Activated CD4-positive, alpha-beta T cell treated with anti-CD3 and anti-CD28 coated beads, Interleukin-2, amount 10 ng/mL, durations not matched to agents 24 days and 14 days (primary cell): ENCODE measurements at places on chromosomes 2 and 18. TPM values are rescaled to one million over a fixed set of nuclear protein-coding genes. Genes with fewer than 3 reads are reported as not detected.

DNA sequence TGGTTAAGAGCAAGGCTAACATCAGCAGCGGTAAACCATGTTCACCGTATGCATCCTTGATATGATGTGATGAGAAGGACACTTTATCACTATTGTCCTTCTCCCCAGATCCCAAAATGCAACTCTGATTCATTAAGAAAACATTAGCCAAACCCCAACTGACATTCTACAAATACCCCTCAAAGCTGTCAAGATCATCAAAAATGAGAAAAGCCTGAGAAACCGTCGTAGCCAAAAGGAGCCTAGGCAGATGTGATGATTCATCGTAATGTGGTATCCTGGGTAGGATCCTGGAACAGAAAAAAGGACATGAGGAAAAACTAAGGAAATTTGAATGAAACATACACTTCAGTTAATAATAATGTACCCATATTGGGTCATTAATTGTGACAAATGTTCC, 67.3 kb upstream of the ST6GAL2 start:
- DNase-seq, result no peak
- H3K27ac ChIP-seq, result no peak overlapping the region
- no peaks in the 10 kb centered on the region for H3K27me3 ChIP-seq
- H3K4me1 ChIP-seq, result no peaks in the 10 kb centered on the region
- no peaks in the 10 kb centered on the region for H3K36me3 ChIP-seq

- DNase-seq, result no peak
- no peak overlapping the region for H3K4me3 ChIP-seq
- H3K36me3 ChIP-seq, result peaks cover 6% of the 10 kb centered on the region
- no peaks in the 10 kb centered on the region for H3K27me3 ChIP-seq
These were observed 82.1 kb downstream of the MAP4K4 start for GRCh38 chr2:101779656-101780055.

The CCDC74A gene
- total RNA-seq, result 1.5 and 2.3 TPM in 2 replicates

The TRIM54 gene
- 0.33 and 0.47 TPM in 2 replicates for total RNA-seq

The SLC40A1 gene
- total RNA-seq, result 0.78 and 1.4 TPM in 2 replicates

The ESPNL gene
- total RNA-seq, result 0.07 and 0.26 TPM in 2 replicates

The DYNAP gene
- total RNA-seq, result not detected in 2 replicates

DNA sequence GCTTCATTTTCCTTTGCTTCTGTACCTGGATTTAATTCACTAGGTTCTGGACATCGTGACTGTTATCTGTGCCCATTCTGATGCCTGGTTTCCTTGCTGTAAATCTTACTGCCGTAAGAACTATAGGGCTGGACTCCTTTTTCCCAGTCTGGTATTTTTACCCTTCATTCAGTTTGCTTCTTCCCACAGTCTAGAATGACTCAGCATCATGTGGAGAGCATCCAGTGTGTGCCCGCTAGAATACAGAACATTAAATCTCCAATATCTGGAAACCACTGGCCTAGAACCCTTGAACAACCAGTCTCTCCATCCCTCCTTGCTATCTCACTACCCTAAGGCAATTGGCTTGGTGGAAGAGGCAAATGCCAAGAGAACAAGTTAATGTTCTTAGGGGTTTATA, 1075.4 kb upstream of the ZEB2 start:
- no peaks in the 10 kb centered on the region for H3K36me3 ChIP-seq
- H3K4me1 ChIP-seq, result no peaks in the 10 kb centered on the region
- DNase-seq, result no peak
- no peaks in the 10 kb centered on the region for H3K27me3 ChIP-seq

- peaks cover 2% of the 10 kb centered on the region for H3K36me3 ChIP-seq
- H3K4me1 ChIP-seq, result peaks cover 5% of the 10 kb centered on the region
- DNase-seq, result no peak
- no peak overlapping the region for H3K27ac ChIP-seq
- no peak overlapping the region for H3K4me3 ChIP-seq
- no peaks in the 10 kb centered on the region for H3K27me3 ChIP-seq
These were observed 411.0 kb downstream of the LRATD1 start for GRCh38 chr2:15043336-15044058.

GRCh38 chr2:219119422-219120043, 41.1 kb downstream of the NHEJ1 start:
- H3K27ac ChIP-seq, result no peak overlapping the region
- peaks cover 8% of the 10 kb centered on the region for H3K4me1 ChIP-seq
- no peak overlapping the region for H3K4me3 ChIP-seq
- no peaks in the 10 kb centered on the region for H3K36me3 ChIP-seq
- peak; percentile 86 for DNase-seq

GRCh38 chr18:31162419-31162793, 250 bp downstream of the DSC1 start:
- no peak overlapping the region for H3K4me3 ChIP-seq
- H3K27me3 ChIP-seq, result no peaks in the 10 kb centered on the region
- H3K27ac ChIP-seq, result no peak overlapping the region
- H3K36me3 ChIP-seq, result no peaks in the 10 kb centered on the region

DNA sequence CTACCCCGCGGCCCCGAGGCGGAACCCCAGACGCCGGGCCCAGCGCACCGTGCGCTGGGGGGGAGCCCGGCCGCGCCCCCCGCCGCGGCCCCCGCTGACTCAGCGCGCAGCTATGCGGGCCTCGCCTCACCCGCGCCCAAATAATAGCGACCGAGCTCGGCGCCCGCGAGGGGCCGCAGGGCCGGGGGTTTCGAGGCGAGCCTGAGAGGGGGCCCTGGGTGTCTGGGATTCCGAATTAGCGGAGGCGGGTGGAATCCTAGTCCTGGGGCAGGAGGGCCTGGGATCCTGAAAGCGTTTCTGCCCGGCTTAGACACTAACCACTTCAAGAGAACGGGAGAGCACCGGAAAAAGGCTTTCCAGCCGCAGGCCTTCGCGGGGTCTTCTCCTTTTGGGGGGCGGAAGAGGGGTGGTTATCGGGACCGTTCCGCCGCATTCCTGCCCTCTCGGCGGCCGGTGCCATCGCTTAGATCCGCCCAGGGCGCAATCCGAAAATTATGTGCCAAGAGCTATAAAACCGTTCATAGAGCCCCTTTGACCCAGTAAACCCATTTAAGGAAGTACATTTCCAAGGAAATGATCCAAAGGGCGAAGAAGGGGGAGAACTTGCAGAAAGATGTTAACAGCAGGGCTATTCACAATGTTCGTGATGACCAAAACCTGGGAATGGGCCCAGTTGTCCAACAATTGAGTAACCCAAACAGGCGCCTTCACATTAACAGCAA, 681 bp upstream of the ROCK2 start:
- H3K4me3 ChIP-seq, result peak overlapping the region; percentile 82
- peaks cover 16% of the 10 kb centered on the region for H3K4me1 ChIP-seq
- peak overlapping the region; percentile 75 for H3K27ac ChIP-seq
- no peak for DNase-seq
- H3K36me3 ChIP-seq, result peaks cover 2% of the 10 kb centered on the region
- H3K27me3 ChIP-seq, result peaks cover 18% of the 10 kb centered on the region

- H3K27ac ChIP-seq, result no peak overlapping the region
- H3K27me3 ChIP-seq, result peaks cover 3% of the 10 kb centered on the region
- no peak overlapping the region for H3K4me3 ChIP-seq
- no peak for DNase-seq
These were observed 45.2 kb upstream of the FAM117B start for GRCh38 chr2:202589582-202589949.

DNA sequence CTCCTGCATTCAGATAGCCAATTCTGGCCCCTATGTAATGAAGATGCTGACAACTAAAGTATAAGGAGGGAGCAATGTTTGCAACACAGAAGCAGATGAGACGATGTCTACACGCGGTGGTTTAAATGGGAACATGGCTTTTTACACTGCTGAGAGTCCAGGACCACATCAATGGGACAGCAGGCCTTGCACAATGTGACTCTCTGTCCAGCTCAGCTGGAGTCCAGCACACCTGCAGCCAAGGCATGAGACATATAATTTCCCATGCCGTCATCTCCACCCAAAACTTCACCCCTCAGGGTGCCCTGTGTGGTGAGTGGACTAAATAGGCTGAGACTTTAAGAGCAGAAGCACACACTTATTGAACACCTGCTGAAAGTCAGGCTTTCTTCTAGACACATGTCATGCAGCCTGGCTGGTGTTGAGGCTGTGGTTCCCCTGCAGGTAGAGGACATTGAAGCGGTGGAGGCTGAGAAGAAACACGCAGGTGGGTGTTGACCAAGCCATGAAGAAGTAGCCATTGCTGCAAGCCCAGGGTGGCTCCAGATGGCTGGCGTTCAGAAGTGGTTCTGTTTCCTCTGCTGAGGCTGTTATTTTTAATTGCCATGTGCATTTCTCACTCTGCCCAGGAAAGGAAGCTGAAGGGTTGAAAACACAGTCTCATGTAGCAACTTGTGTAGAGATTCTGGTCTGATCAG, 345.6 kb downstream of the MYCN start:
- no peaks in the 10 kb centered on the region for H3K36me3 ChIP-seq
- H3K4me1 ChIP-seq, result no peaks in the 10 kb centered on the region
- no peak overlapping the region for H3K4me3 ChIP-seq

DNA sequence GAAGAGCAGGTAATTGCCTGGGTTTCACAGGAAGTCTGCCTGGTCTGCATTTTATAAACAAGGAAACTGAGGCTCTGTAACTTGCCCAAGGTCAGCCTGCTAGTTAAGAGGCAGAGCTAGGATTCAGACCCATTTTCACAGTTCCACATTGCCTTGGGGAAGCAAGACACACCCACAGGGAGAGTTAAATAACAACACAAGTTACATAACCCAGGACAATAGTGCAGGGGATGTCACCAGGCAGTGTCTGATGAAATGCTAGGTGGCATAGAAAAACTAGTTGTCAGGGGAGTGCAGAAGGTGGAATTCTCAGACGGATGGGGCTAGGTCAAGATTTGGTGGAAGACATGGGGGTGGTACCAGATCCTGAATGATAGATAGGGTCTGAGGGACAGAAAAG, 69.7 kb downstream of the PRKCE start:
- no peak overlapping the region for H3K4me3 ChIP-seq
- no peak overlapping the region for H3K27ac ChIP-seq
- no peak for DNase-seq
- peaks cover 6% of the 10 kb centered on the region for H3K4me1 ChIP-seq

The IL1B gene
- total RNA-seq, result 0.33 and 0.92 TPM in 2 replicates

The OR6B2 gene
- total RNA-seq, result not detected in 2 replicates

GRCh38 chr2:111705711-111706336, 178.2 kb downstream of the ANAPC1 start:
- no peaks in the 10 kb centered on the region for H3K27me3 ChIP-seq
- peak overlapping the region; percentile 61 for H3K4me3 ChIP-seq
- H3K27ac ChIP-seq, result peak overlapping the region; percentile 91
- H3K36me3 ChIP-seq, result peaks cover 3% of the 10 kb centered on the region
- DNase-seq, result peak; percentile 87
- H3K4me1 ChIP-seq, result peaks cover 61% of the 10 kb centered on the region

The CFAP65 gene
- total RNA-seq, result not detected in 2 replicates

DNA sequence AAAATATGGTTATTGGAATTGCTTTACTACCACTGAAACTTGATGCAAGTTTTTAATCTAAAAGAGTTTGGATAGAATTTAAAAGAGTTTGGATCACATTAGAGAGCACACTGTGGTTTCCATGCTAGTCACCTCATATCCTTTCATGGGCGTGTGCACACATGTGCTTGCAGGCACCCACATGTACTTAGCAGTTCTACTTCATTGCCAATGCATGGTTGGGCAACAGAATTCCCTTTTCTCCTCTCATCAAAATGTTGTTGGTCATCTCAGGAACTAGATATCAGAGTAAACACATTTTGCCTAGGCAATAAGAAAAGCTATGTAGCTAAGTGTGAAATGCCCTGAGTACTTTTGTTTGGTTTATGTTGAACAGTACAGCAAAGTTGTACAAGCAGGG, 254.1 kb upstream of the RASGRP3 start:
- no peak overlapping the region for H3K4me3 ChIP-seq
- no peak for DNase-seq
- H3K4me1 ChIP-seq, result peaks cover 8% of the 10 kb centered on the region
- no peaks in the 10 kb centered on the region for H3K36me3 ChIP-seq
- H3K27ac ChIP-seq, result no peak overlapping the region

The MALL gene
- 1.2 and 1.8 TPM in 2 replicates for total RNA-seq
